ENCODE measurements at places on chromosomes 1 and 21. TPM values are rescaled to one million over a fixed set of nuclear protein-coding genes. Genes with fewer than 3 reads are reported as not detected.

- DNase-seq, result no peak
Observed at GRCh38 chr1:31234123-31234708, 5.5 kb downstream of the NKAIN1 start.

TGFB2 gene
- polyA plus RNA-seq, result 4.9 TPM

DEPDC1 gene
- polyA plus RNA-seq, result 6.0 TPM

- no peak for DNase-seq
Observed at GRCh38 chr21:39087238-39088030, 95.8 kb downstream of the PSMG1 start.

GRCh38 chr1:247266053-247266452 lies 10.2 kb downstream of the VN1R5 start:
- no peak for DNase-seq

DNA sequence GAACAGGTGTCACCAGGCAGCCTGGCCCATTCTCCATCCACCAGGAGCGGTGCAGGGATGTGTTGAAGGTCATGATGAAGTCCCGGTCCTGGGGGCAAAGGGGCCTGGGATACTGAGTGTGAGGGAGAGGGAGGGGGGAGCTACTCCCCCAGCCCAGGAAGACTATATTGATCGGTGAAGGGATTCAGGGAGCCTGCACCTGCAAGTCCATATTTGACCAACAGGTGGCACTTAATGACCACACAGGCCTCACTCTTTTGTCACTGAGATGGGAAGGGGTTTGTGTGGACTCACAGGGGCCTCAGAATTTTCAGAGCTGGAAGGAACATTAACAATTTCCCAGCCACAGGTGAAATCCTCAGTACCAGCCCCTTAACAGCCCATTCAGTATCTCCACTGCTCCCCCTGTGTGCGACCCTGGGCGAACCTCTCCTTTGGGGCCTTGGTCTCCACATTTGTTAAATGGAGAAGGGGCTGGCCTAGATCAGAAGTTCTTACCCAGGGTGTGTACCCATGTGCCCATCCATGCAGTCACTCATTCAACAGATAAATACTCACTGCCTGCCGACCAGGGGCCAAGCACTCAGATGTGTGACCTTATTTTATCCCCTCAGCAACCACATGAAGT lies 55.6 kb downstream of the NKAIN1 start:
- DNase-seq, result no peak

SPOCD1 gene
- polyA plus RNA-seq, result 1.2 TPM

GRCh38 chr1:44543786-44544185 lies 130.5 kb downstream of the TMEM53 start:
- DNase-seq, result no peak

DNASE2B gene
- 0.16 TPM for polyA plus RNA-seq

DNA sequence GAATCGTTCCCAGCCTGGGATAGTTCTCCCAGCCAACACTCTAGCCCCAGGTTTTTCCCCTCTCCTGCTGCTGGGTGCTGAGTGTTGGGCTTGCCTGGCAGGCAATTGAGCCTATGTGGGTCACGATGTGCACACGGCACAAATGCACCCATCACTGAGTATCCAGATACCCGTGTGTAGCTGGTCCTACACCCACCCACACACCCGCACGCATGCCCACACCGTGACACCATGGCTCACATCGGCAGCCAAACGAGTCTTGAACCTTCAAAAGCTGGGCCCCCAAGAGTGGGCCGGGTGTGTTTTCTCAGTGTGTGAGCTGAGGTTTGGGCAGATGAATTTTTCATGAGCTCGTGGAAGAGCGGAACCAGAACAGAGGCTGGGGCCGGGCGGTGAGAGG lies 188.5 kb downstream of the GRIK3 start:
- no peak for DNase-seq

MANEAL gene
- polyA plus RNA-seq, result 5.6 TPM

CHAF1B gene
- polyA plus RNA-seq, result 3.6 TPM

CR1L gene
- 0.45 TPM for polyA plus RNA-seq

GRCh38 chr1:9062021-9062471 lies 7.4 kb downstream of the SLC2A5 start:
- no peak for DNase-seq

DIO1 gene
- polyA plus RNA-seq, result 0.58 TPM

NUDT17 gene
- 5.1 TPM for polyA plus RNA-seq

CDC42BPA gene
- 24.3 TPM for polyA plus RNA-seq

- DNase-seq, result no peak
Observed at GRCh38 chr1:9085306-9085940, 16.0 kb upstream of the SLC2A5 start.

DNA sequence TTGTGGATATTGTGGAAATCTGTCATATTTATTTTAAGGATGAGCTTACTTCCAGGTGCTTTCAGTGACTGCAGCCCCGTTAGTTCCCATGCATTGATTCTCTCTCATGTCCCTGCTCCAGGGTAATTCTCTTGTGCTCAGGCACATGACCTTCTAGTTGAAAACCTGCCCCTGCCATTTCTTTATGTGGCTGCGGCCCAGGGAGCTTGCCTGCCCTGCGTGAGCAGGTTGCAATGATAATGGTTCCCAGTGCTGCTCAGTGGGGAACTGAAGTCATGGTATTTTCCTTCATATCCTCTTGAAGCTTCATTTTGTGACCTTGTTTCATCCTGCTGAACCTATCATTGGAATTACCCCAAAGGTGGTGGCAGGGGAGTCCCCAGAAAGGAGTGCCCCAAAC lies 229.8 kb downstream of the DISC1 start:
- DNase-seq, result no peak

- DNase-seq, result no peak
Observed at GRCh38 chr1:3707298-3707938, 44.8 kb upstream of the CCDC27 start.

- no peak for DNase-seq
Observed at GRCh38 chr1:240599299-240599698, 12.7 kb downstream of the GREM2 start.

MAN1C1 gene
- 21.2 TPM for polyA plus RNA-seq

- DNase-seq, result no peak
Observed at GRCh38 chr1:115450501-115451040, 112.5 kb upstream of the NGF start.

PLXNA2 gene
- 11.7 TPM for polyA plus RNA-seq

AKR7A3 gene
- 3.2 TPM for polyA plus RNA-seq

DNA sequence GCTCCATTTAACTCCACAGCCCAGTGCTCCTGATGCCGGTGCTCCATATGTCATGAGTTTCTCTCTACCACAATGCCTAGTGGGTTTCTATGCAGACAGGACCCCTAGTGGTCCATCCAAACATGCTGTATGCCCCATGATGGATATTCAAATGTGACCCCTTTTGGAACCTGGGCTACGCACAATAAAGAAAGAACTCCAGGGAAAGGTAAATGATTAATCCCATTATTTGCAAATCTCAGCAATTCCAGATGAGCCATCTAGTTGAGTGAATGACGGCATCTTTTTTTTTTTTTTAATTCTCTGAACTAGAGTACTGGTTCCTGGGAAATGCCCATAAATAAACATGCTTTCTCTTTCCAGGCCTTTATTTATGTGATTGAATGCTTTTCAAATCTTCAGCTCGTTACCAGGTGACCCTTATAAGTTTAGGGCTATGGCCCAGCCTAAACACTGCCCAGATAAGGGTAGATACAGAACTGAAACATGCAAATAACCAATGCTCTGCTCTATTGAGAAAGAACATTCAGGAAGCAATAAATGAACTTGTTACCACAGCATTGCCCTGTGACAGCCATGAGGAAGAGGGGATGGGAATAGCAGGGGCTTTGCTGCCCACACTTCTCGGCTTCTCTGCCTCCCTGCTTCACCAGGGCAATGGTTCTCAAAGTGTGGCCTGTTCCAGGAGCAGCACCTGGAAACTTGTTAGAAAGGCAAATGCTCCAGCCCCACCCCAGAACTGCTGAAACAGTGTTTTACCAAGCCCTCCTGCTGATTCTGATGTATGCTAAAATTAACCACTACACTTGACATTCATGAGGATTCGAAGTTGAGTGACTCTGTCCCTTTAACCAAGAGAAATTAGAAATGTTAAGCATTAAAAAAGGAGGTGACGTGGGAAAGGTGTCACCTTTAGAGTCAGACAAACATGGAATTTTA lies 151.7 kb downstream of the SEC16B start:
- DNase-seq, result peak; percentile 38

GBP7 gene
- polyA plus RNA-seq, result 0.10 TPM

- DNase-seq, result no peak
Observed at GRCh38 chr1:32984455-32985171, 20.0 kb upstream of the RNF19B start.

RGS7 gene
- polyA plus RNA-seq, result 2.1 TPM
